ENCODE measurements at places on chromosomes 7 and 10.

GRCh38 chr10:5904227-5904626, 14.2 kb downstream of the FBH1 start:
- DNase-seq: no peak

GRCh38 chr10:43076311-43076875, 476 bp upstream of the RET start:
- no peak for DNase-seq

- DNase-seq: peak; percentile 18
Observed at GRCh38 chr10:102150970-102151773, 1.0 kb upstream of the NOLC1 start.

DNA sequence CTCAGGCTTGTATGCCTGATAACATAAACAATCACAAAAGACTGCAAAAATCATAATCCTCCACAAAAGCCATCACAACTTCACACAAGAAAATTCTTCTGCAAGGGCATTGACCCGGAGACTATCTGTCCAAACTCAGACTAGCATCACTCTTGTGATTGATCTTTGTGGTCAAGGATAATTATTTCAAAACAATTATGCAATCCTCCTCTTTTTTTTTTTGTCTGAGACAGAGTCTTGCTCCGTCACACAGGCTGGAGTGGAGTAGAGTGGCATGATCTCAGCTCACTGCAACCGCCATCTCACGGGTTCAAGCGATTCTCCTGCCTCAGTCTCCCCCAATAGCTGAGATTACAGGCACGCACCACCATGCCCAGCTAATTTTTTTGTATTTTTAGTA, 22.2 kb downstream of the CDNF start:
- no peak for DNase-seq

DNA sequence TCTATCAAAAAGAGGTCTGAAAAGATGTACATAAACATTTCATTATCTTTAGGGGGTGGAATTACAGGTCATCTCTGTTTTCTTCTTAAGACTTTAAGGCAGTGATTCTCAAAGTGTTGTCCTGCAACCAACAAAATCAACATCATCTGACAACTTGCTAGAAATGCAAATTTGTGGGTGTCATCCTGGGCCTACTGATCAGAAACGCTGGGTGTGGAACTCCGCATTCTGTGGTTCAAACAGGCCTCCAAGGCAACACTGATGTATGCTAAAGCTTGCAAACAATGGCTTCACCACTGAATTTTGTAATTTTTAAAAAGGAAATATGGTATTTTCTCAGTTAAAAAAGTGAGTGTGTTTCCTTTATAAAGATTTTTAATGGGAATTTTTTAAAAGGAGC, 402.0 kb upstream of the LRRN3 start:
- no peak for DNase-seq

DNA sequence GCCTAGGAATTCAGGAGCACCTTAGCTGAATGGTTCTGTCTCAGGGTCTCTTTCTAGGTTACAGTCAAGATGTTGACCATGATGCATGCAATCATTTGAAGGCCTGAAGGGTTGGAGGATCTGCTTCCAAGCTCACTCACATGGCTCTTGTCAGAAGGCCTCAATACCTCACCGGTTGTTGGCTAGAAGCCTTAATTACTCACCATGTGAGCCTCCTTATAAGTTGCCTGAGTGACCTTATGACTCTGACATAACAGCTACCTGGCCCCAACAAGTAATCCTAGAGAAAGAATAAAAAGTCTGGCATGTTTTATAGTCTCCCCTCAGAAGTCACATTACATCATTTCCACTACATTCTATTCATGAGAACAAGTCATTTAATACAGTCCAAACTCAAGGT, 3.4 kb upstream of the C1GALT1 start:
- DNase-seq: no peak

DNA sequence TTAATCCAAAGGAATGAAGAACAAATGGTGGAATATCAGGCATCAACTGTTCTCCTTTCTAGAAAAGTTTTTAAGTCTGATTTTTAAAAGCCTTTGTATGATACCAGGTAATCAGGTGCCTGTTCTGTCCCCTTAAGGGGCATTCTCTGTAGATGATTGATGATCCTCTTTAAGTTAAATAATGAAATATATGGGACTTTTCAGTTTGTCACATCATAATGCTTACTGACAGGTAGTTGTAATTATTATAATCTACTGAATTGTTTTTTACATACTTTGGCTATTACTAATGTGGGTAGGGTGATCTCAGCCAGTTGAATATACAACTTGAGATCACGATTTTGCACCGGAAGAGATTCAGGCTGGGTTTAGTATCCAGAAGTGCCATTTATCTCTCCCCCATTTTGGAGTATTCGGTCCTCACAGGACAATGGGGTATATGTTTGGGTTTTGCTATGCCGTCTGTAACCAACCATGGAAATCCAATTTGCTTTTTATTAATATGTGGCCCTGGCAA, 330.2 kb downstream of the BICC1 start:
- DNase-seq: no peak

GRCh38 chr7:69426705-69427104, 171.6 kb upstream of the AUTS2 start:
- DNase-seq: no peak

DNA sequence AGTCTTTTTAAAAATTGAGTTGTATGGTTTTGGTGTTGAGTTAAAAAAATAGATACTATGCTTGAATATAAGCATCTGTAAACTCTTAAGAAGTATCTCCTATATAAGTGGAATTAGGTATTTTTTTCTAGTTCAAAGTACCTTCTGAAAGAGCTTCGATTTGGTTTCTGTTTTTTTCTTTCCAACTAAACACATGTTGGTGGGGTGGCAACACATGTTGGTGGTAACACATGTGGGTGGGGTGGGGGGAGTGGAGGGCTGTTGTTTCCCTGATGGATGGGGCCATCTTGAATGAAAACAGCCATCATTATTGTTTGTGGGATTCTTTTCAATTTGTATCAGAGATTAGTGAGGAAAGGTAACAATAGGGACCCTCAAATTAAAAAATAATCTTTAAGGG, 178.9 kb downstream of the STK31 start:
- no peak for DNase-seq

GRCh38 chr7:41252551-41252950, 450.3 kb downstream of the INHBA start:
- no peak for DNase-seq

DNA sequence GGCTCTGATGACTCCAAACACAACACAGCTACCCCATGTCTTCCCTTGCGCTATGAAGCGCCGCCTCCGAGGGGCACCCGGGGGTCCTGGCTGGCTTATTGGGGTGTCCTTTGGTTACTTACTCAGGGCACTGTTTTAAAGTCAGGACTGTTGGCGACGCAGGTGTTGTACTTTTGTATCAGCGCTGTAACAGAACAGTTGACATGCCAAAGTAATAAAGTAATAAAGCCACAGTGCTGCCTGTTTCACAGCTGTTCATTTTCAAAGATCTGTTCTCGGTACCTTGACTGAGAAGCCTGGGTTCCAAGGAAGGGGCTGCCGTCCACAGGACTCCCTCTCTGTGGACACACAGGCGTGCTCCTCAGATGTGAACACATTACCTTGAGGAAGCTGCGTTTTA, 64.1 kb downstream of the WDR37 start:
- DNase-seq: no peak

- DNase-seq: no peak
Observed at GRCh38 chr10:88115407-88115806, 252.0 kb downstream of the PTEN start.

DNA sequence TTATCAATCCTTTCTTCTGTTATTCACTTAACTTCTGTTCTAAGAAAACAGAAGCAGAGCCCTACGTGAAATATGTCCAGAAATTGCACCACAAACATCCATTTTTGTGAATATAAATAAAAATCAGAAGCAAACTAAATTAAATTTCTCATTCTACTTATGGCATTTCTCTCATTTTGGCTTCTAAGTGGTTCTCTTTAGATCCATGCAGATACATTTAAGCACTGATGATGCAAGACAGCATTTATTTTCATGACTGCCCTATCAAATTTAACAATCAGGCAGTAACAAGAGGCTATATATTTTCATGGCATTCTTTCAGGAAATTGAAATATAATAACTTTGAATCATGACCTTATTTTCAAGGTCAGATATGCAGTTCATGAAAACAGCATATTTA, 1049.6 kb downstream of the GRM8 start:
- DNase-seq: no peak

DNA sequence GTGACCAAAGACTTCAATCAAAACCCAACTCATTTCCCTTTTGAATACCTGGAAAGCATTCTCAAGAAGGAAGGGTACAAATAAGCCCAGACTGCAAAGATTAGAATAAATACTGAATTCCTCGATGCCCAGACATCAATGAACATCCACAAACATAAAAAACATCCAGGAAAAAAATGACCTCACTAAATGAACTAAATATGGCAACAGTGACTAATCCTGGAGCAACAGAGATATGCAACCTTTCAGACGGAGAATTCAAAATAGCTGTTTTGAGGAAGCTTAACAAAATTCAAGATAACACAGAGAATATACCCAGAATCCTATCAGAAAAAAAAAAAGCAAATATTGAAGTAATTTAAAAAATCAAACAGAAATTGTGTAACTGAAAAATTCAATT, 43.2 kb downstream of the PCLO start:
- DNase-seq: no peak

DNA sequence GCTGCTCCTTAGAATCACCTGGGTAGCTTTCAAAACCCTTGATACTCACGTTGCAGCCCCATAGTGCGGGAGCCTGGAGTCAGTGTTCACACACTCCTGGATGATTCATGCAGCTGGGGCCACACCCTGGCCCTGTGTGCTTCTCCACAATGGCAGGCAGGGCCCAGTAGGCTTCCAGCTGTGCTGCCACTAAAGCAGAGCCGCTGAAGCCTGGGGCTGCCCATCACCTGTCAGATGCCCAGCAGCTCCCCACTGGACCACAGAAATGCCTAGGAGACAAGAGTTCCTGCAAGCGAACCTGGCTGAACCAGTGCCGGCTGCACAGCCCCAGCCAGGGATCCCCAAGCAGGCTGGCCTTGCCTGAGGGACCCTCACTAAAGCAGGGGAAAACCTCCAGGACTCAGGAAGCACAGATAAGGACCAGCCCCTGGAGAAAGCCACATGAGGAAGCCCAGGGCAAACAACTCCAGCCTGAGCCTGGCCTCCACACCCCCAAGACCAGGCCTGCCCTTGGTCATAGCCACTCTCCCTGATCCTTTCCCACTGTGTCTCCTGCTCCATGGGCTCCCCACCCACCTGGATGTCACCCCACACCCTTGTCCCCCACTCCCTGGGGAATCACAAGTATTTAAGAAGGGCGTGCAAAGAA, 111.9 kb downstream of the GRID1 start:
- DNase-seq: no peak

GRCh38 chr10:118238573-118239235, 103.4 kb downstream of the FAM204A start:
- peak; percentile 25 for DNase-seq

DNA sequence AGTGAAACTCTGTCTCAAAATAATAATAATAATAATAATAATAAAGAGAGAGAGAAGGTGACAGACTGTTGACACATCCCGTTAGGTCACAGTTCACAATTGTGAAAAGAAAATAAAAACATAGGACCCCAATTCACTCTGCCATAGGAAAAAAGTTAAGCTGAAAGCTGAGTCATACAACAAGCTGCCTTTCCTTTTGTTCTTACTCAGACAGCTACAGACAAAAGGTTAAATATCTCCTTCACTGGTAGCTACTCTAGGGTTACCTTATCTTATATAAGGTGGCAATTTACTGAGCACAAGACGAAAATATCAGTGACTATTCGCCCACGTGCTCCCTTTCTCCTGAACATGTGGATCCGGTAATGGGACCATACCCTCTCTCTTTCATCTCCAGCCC, 17.5 kb downstream of the TUBAL3 start:
- DNase-seq: no peak

GRCh38 chr7:36670585-36671431, 53.5 kb downstream of the AOAH start:
- DNase-seq: peak; percentile 32

DNA sequence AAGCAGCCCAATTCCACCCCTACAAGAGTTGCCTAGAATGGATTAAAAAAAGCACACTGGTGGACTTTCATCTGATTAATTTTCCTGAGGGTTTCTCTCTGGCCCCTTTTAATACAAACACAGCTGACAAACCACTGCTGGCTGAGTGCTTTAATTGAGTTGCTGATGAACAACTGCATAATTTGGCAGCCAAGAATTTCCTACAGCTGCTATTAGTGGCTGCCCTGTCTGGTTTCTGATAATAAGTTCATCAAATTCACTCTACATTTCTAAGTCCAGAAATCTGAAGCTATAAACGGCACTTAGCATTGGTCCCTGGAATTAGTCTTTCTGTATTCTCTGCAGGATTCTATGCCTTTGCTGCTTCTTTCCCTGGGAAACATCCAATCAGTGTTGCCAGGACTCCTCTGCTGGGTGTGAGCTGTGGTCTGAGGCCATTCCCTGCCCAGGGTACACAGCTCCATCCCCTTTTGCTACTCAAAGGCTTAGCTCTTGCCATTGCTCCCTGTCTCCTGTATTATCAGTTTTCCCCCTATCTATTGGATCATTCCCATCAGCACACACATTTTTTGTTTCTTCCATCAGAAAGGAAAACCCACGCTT, 110.6 kb downstream of the LSM5 start:
- DNase-seq: no peak

DNA sequence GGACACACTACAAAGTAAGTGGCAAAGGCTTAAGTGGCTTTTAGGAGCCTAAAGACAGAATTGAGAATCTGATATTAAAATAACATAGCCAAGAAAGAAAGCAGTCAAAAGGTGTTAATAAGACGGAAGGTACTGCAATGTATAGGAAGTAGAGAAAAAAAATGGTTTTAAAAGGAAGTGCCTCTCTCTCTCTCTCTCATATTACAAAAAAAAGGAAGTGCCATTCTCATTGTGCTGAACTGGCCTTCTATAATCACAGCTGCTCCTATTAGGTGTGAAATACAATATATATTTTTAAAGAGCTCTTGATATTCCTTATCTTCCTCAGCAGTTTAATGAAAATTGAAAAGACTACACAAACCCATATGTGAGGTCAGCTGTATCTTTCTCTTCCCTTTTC, 199.4 kb upstream of the NPVF start:
- no peak for DNase-seq

DNA sequence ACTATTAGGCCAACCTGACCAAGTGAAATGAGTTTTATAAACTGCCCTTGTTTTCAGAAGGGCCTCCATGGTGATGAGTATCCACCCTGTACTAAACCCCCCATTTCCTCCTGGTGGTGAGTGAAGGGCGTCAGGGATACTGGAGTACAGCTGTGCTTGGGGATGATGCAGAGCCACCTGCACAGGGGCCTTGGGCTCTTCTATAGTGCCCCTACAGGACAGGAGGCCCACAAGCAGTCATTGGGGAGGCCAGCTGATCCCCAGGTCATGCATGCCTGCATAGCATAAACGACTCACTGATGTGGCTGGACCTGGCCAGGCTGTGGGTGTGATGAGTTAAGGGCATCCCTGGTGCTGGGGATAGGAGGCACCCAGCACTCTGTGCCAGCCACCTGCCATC, 114.1 kb upstream of the CELF2 start:
- no peak for DNase-seq
